ENCODE measurements at places on chromosomes 1 and 21.

DNA sequence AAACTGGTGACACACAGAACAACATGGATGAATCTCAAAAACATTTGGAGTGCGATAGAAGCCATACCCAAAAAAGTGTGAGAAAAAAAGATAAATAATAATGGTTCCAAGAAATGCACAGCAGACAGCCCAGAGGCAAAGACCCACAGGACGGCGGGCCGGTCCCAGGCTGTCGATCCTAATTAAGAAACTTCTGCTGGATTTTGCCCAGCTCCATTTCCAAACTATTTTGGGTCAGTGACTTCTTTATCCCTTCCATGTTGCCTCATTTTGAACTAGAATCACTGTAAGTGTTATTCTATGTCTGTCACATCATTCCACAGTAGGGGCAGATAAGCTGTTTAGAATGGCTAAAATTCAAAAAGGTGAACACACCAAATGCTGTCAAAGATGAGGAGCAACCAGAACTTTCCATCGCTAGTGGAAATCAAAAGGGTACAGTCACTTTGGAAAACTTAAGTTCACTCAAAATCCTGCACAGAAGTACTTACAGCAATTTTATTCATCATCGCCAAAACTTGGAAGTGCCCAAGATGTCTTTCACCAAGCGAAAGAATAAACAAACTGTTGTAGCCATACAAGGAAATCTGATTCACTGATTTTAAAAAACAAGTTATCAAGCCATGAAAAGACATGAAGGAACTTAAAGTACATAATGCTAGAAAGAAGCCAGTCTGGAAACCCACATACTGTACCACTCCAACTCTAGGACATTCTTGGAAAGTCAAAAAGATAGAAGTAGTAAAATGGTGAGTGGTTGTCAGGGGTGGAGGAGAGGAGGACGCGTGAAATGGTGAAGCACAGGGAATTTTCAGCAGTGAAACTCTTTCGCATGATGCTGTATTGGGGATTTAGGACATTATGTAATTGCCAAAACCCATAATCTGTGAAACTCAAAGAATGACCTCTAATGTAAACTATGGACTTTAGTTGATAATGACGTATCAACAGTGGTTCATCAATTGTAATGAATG, 7.5 kb downstream of the NBPF1 start:
- peak; percentile 1 for DNase-seq

- DNase-seq = no peak
Measured at GRCh38 chr1:6075748-6076147, 30.1 kb downstream of the KCNAB2 start.

- no peak for DNase-seq
Measured at GRCh38 chr1:98963064-98963758, 41.5 kb downstream of the PLPPR5 start.

GRCh38 chr1:159000625-159001024, 9.1 kb upstream of the IFI16 start:
- DNase-seq = peak; percentile 48

GRCh38 chr1:3674100-3675094, 22.1 kb downstream of the TP73 start:
- no peak for DNase-seq

GRCh38 chr1:171267391-171267790, 19.1 kb downstream of the FMO1 start:
- DNase-seq = no peak

DNA sequence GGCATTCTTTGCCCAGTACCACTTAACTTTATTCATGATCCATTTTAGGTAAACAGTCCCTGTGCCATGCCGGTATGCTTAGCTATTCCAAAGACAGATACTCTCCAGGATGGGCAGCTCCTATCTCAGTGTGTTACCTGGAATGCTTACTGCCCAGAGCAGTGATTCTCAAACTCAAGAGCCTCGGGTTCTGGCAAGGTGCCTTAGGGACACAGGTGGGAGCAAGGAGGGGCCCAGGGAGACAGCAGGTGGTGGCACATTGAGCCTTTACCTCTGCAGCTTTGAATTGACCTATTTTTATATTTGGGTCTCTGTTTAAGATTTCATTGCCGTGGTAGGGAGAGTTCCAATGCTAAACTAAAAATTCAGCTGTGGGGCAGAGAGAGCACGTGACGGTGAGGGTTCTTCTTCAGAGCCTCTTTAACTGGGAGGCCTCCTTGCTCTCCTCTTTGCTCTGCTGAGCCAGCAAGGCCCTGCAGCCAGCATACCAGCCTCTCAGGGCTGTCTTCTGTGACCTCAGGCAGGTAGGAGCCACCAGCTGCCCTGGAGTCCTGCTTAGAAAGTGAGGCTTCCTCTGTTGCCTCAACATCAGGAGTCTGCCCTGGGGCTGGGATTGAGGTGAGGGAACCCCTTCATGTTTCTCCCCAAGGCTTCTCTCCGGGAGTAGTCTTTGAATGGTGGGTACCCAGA, 20.2 kb downstream of the PHGDH start:
- DNase-seq = no peak

DNA sequence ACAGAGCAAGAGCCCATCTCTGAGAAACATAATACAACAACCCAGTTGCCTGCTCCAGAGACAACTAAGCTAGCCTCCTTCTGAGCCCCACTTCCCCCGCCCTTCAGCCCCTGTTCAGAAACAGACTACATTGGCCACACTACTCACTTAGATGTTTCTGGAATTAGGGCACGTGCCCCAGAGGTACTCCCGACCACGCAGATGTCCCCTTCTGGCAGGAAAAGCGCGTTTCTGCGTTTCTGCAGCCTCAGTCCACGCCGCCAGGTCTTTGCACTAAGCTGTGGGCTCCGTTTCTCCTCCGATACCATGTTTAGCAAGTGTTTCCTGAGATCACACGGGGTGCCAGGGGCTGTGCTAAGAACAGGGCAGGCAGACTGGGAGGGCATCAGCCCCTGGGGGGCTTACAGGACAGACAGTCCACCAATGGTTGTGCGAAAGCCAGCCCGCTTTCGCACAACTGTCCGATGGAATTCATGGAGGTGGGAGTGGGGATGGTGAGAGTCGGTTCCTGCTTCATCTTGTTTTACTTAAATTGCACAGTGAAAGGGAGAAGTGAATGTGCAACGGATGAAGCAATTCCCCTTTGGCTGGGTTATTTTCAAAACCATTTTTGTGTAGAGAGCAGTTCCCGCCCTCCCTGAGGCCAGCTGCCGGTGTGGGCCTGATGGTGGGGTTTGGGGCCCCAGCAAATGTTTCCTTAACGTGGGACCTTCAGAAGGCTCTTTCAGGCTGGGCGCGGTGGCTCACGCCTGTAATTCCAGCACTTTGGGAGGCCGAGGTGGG, 2.7 kb downstream of the PIK3CD start:
- DNase-seq = no peak

GRCh38 chr21:36471254-36471723, 8.6 kb downstream of the CLDN14 start:
- DNase-seq = no peak

DNA sequence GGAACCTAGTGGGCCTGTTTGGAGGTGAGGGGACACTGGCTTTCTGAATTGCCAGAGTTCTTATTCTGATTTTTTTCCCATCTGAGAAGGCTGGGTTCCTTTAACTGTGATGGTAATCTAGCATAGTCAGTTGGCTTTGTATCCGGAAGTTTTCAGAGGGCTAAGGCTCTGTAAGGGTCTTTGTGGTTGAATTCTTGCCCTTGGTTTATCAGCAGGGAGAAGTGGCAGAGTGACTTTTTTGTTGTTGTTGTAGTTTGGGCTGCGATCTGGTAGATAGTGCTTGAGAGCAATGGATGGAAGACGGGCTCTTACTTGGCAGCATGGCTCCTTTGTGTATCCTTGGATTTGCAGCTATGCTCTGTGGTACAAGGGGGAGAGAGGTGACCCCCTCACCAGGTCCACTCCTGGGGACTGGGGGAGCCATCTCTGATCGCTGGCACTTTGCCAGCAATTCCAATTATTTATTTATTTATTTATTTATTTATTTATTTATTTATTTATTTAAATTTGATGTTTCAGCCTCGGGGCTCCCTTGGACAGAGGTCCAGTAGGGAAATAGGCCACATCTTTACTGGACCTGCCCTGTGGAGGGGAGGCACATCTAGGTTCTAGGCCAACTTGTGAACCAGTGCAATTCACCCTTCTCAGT, 18.5 kb downstream of the TCP10L start:
- DNase-seq = no peak

- no peak for DNase-seq
Measured at GRCh38 chr1:112628516-112628915, 8.9 kb downstream of the CAPZA1 start.

GRCh38 chr1:100142343-100142742, 9.4 kb downstream of the TRMT13 start:
- DNase-seq = no peak

- no peak for DNase-seq
Measured at GRCh38 chr1:165633614-165634013, 2.6 kb downstream of the MGST3 start.

DNA sequence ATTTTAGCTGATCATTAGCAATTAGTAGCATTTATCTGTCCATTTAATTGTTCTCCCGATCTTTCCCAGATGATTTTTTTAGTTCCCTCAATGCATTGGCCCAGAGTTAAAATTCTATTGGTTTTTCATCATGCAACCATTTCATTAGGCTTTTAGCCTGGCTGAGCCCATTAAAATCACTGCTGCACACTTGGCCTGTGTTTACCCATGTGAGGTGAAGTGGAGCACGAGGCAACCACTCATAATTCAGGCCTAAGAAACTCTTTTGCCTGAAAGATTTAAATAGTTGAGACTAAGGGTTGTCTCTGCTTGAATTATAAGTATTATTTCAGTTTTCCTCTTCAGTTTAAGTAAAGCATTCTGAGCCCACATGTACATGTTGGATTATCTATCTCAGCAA, 889.0 kb upstream of the ADGRL4 start:
- no peak for DNase-seq

- DNase-seq = no peak
Measured at GRCh38 chr1:110682898-110683297, 8.2 kb upstream of the KCNA3 start.

- peak; percentile 44 for DNase-seq
Measured at GRCh38 chr1:156063997-156064285, 3.0 kb downstream of the RAB25 start.

DNA sequence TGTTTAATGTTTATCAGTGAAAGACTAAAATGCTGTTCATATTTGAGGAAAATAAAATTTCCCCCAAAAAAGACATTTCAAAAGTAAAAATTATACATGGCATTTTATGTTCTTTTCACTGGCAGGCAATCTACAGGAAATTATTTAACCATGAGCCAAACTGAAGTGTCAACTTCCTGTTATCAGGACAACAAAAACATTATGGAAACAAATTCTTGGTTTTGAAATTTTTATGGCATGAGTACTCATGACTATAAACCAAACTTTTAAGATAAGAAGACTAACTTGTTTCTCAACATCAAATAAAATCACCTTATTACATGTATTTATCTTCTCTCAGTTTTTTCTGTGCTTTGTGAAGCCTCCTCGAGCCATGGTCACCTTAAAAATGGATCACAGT, 698.6 kb downstream of the LTN1 start:
- no peak for DNase-seq

GRCh38 chr1:235820061-235820460, 46.6 kb downstream of the LYST start:
- no peak for DNase-seq

DNA sequence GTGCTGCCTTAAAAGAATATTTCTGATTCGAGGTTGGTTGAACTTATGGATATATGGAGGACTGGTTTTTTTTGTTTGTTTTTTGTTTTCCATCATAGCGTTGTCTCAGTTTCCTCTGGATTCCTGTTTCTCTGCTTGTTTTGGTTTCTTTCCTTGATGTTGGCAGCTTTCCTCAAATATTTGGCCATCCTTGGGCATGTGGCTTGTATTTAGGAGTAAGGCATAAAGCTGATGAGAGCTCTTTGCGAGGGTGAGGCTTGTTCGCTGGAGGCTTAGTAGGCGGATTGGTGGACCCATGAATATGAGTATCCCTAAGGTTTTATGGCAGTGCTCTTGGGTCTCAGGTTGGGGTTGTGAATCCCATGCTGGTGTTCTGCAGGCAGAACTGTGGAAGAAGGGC, 22.9 kb downstream of the DYRK1A start:
- DNase-seq = no peak

GRCh38 chr1:2412773-2413494, 570 bp upstream of the PEX10 start:
- DNase-seq = peak; percentile 83

DNA sequence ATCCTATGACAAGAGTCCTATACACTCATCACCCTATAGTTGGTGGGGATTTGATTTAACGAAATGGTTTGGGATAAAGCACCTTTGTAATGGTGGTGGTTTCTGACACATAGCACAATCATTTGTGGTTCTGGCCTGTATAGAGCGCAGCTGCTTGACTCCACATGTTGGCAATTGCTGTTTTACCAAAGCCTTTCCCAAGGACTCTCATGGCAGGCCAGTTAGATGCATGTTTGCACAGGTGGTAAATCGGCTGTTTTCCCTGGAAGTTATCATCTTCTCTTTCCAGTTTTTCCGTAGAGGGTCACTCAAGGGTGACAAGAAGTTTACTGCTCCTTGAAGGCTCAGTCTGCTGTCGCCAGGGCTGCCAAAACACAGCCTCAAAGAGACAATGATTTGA, 17.1 kb upstream of the XPR1 start:
- no peak for DNase-seq

DNA sequence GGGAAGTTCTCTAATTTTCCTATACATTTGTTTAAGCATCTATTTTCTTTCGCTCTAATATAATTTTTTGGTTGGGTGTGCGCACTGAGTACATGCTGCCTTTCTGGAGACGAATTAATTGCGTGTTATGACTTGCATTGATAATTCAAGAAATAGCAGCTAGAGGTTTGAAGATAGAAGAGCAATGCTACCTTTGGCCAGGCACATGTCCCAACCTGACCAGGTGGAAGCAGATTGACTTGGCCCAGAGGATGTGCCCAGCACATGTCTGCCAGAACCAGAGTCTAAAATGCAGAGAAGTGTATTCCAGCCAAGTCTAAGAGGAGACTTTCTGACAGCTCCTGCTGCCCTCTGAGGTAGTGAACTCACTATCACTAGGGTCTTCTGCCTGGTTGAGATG, 114.3 kb downstream of the SLC35F3 start:
- no peak for DNase-seq

DNA sequence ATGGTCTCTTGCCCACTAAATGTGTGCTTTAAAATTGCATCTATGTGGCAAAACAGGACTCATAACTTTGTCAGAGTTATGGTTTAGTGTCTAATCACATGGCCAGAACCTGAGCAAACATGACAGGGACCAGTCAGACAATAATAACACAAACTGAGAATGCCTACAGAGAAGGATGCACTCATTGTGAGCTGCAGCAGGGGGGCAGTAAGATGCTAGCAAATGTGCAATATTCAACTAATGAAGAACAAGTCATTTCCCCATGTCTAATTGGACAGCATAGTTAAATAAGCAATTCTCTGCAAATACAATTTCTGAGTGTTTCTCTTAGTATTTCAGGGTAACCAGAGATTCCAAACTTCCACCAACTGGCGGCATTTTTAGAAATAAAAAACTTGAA, 30.8 kb downstream of the SPAG17 start:
- DNase-seq = peak; percentile 21

Measured in neural progenitor cell (in vitro differentiated cells).